ENCODE measurements at places on chromosomes 16 and 17. TPM values are rescaled to one million over a fixed set of nuclear protein-coding genes. Genes with fewer than 3 reads are reported as not detected.

Gene RASL10B
- 5.3 TPM for total RNA-seq

GRCh38 chr17:72390675-72391508 lies 270.1 kb downstream of the SOX9 start:
- DNase-seq: no peak

DNA sequence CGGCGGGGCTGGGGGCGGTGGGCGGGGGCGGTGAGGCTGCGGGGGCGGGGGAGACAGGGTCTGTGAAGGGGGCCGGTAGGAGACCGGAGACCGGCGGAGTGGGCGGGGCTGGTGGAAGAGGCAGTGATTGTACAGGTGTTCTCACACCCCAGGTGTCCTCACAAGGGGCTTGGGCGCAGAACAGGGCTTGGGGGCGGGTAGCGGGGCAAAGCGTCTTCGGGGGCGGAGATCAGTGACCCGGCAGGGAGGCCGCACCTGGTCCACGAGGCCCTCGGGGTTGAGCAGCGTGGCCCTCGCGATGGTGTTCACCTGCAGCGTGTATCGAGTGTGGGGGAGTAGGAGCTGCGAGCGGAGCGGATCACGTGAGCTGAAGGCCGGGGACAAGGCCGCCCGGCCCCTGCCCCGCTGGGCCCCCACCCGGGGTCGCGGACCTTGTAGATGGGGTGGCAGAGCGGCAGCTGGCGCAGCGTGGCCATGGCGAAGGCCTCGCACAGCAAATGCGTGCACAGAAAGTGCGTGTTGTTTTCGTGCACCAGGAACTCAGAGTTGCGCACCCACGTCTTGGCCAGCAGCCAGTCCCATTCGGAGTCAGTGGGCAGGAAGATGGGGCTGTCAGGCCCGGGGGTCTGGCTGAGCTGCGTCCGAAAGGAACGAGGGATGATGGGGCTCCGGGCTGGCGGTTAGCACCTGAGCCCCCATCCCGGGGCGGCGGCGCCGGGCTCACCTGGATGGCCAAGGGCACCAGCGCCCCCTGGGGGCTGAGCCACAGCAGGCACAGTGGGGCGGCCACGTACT lies 8.5 kb downstream of the ALOXE3 start:
- peak; percentile 71 for DNase-seq

DNA sequence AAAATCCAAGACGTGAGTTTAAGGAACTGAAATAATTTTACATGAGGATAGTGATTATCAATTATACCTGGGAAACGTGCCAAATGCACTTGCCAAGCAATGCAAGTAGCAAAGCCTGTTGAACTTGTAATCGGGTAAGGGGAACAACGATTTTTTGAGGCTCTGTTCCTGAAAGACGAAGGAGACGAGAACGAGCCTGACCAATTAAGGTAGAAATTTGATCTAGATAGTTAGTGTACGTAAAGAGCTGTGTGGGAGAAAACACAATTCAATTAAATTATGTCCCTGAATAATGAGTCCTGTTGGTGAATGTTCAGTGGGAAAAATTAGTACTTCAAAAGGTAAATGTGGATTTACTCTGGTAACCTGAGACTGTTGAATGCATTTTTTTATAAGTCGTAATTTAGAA lies 17.7 kb upstream of the KCTD5 start:
- no peak for DNase-seq

DNA sequence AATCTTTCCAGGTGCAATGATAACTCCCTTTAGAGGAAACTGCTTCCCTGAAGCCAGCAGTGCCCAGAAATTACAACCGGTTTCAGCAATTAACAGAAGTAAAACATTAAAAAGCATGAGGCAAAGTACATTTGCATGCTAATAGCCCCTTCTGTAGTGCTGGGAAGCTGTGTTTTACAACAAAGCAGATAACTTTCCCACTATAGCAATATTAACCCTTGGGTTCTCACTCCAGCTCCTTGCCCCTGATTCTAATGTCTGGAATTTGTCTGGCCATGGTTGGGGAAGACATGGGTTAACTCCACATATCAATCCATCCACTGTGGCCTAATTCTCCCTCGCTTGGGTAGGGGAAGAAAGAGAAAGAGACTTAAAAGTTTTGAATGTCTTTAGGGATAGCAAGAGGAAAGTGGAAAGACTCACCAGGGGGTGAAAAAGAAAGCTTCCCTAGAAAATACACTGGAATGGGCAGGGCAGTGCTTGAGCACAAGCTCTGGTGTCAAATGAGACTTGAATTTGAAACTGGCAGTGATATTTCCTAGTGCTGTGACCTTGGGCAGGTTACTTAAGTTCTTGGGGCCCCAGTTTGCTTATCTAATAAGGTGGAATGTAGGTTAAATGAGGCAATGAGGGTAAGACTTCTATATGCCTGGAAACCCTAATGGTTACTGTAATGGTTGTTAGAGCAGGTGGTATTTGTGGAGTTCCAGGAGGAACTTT lies 102.0 kb downstream of the SOX9 start:
- no peak for DNase-seq

Measured in psoas muscle (tissue), 8 donors.